ENCODE measurements at places on chromosomes 7 and 10.

DNA sequence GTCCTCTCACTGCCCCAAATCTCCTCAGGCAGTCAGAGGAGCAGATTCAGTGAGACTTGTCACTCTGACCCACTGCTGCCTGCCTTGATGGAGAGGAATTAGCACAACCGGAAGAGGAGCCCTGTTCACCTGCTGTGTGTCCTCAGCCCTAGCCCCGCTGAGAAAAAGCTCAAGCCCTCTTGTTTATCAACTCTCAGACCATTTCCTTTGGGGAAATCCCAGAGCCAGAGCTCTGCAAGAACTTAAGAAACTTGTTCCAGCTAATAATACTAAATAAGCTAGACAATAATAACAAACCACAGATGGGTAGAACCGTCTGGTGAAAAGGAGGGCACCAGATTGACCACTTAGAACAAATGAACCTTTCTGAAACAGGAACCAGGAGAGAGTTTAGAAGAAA lies 37.7 kb upstream of the ITGB1 start:
- DNase-seq, result no peak

DNA sequence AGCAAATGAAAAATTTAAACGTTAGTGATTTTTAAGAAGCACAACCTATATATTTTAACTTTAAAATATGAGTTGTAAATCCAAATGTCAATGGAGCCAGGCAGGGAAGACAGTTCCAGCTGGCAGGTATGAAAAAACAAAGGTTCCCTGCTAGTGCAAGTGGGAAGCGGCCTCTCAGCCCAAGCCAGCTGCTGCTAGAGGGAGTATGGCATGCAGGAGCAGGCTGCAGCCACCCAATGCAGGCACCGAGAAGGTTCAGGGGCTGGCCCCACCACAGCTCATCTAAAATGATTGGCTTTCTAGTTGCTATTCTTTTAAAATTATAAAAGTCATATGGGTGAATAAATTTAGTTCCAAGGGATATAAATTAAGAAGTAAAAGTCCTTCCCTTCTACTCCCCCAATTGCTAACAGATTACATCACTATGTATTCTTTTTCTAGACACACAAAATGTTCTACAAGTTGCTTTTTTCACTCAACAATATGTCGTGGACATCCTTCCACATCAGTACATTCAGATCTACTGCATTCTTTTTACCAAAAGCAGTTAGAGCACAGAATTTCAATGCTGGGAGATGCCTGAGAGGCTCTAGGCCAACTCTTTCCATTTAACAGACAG lies 69.3 kb downstream of the SGMS1 start:
- DNase-seq, result no peak

DNA sequence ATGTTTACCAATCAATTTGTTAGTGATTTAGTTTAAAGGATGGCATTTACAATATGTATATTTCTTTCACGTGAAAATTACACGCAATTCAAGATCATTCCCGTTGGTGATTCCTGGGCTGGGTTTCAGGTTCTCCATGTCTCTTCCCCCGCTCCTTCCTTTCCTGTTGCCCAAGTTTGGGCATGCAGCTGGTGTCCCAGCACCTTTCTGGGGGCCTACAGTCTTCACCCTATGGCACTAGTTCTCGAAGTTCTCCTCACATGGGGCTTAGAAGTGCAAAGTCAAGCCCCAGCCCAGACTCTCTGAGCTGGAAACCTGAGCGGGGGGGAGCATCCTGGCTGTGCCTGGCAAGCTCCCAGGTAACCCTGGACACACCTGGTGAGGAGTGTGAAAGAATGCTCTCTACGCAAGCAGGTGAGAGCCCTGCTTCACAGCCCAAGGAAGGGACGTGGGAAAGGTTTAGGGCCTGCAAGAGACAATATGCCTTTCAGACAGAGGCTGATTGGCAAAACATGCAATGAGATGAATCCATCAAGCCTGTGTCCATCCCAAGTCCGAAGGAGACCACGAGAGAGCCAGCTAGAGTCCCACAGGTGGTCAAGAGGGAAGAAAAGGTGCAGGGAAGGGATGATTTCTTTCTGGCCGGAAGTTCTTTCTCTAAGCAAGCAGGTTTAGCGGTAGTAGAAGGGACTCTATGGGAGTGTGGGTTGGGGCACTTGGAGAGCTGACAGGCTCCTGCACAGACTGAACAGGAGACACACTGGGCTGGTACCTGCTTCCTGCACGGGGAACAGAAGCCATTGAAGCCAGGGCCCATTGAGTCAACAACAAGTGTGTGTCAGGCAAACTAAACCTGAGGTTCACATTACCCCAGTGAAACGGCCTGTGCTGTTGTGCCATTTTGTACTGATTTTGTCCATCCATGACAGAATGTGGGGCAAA lies 131.1 kb downstream of the ADARB2 start:
- no peak for DNase-seq

DNA sequence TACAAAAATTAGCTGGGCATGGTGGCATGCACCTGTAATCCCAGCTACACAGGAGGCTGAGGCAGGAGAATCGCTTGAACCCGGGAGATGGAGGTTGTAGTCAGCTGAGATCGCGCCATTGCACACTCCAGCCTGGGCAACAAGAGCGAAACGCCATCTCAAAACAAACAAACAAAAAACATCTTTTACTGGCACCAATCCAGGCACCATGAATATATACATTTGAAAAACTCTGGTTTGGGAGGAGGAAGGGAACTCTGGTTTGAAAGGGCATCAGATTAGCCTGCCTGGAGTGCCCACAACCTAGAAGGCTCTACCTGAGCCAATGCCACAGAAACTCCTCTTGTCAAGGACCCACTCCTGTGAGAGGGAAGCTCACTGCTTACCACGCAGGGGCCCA lies 15.9 kb downstream of the POLL start:
- no peak for DNase-seq

DNA sequence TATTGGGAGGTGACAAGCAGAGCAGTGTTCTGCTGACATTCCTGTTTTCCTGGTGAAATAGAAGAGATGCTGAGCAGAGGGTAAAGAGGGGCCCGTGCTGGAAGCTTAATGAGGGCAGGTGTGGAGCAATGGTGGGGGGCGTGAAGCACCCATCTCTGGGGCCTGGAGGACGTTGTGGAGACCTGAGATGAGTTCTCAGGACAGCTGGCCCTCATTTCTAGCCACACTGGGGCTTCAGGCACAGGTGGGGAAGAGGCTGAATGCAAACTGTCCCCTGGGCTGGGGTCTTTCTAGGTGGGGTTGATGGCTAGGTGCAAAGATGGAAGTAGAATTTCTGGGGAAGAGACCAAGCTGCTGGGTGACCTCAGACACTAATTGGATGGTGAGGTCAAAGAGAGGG lies 274.2 kb upstream of the TCERG1L start:
- no peak for DNase-seq

DNA sequence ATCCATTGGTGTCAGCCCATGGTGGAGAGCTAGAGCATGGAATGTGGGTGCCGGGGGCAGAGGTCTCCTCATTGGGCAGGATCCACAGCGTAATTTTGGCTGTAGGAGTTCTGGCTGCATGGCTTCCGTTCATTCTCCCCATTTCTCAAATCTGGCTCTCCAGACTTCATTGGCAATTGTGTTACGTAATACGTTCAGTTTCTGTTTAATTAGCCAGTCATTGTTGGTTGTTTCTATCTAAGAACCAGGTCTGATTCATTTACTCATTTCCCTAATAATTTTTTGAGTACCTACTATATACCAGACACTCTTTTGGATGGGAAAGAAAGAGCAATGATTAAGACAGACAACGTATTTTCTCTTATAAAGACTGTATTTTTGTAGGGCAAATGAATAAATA lies 299.6 kb downstream of the CSTF2T start:
- DNase-seq, result no peak

DNA sequence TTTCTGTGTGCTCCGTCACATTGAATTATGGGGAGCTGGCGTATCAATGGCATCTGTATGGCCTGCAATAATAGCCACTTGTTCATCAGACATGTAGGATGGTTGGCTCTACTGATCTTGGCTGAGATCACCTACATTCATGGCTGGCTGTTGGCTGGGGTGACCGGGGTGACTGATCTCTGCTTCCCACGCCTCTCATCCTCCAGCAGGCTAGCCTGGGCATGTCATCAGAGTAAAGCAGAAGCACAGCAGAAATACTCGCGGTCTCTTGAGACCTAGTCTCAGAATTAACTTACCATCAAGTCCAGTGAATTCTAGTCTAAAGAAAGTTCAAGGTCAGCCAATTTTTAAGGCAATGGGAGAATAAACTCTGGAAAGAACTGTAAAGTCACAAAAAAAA lies 257.7 kb upstream of the GLI3 start:
- DNase-seq, result no peak

GRCh38 chr10:52875336-52875735 lies 102.8 kb upstream of the MBL2 start:
- no peak for DNase-seq

GRCh38 chr7:142880876-142881505 lies 4.6 kb downstream of the TRPV6 start:
- peak; percentile 35 for DNase-seq

Measured in stimulated activated CD4-positive, alpha-beta T cell treated with anti-CD3 and anti-CD28 coated beads, Interleukin-12 subunit alpha, Interleukin-12 subunit beta, amount 100 ng/mL, for 4 hours (primary cell).